Iris pigment epithelial cell (primary cell): ENCODE measurements at places on chromosomes 6 and 20.

DNA sequence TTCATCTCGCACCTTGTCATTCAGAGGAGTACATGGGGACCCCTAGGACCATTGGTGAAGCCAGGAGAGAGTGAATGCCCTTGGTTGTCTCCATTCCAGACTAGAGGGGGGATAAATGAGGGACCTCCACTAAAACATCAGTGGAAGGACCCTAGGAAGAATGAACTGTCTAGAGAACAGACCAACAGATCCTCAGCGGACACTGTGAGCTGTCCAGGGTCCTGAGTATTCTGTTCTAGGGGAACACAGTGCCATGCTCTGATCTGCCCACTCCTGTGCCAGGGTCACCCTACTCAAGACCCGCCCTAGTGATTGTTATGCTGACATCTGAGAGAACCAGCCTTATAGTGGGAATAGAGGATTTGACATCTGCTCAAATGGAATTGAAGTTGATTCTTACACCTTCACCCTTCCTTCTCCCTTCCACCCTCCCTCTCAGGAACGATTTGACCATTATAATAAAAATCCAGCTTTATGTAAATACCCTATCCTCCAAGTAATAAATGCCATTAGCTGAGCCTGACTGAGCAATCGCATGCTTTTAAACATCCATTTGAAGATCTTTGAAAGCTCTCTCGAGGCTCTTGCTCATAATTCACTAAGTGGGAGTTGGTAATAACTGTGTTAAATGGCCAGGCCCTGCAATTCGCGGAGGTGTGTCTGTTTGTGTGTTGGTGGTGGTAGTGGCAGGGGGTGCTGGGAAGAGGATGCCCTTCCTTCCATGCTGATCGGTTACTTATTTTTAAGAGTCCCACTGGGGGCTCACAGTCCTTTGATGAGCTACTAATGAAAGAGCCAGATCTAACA, 43.6 kb upstream of the SLC32A1 start:
- peak; percentile 28 for DNase-seq

DNA sequence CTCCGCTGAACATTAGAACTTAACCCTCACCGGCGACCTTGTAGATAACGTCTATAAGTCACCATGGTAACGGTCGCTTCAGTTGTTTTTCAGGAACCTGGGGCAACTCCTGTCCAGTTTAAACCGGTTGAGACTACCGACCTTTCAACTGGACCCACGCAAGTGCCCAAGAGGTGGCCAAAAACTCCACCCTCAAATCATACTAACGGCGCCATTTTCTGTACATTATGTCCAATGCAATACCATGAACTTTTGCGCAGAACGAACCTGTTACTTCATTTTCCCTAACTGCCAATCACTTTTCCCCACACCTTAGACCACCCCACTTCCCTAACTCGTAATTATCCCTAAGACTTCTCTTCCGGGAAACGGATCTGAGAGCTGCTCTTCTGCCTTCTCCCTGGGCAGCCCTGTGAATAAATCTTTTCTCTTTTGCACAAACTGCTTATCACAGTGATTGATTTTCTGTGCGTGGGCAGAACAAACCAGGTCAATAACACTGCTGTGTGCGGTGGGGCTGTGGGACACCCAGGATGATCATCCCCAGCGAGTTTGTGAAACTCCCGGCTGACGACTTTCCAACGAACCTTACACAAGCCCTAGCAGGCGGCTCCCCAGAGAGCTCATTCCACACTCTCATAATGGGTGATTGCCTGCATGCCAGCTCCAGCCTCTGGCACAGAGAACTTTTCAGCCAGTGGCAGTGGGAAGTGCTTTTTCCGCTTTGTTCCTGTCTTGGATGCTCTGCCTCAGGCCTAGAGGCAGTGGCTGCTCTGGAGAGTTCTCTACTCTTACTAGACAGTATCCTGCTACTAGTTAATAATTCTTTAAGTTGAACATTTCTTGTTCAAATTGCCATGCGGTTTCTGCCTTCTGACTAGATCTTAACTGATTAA, 28.6 kb downstream of the GPX5 start:
- DNase-seq = no peak

DNA sequence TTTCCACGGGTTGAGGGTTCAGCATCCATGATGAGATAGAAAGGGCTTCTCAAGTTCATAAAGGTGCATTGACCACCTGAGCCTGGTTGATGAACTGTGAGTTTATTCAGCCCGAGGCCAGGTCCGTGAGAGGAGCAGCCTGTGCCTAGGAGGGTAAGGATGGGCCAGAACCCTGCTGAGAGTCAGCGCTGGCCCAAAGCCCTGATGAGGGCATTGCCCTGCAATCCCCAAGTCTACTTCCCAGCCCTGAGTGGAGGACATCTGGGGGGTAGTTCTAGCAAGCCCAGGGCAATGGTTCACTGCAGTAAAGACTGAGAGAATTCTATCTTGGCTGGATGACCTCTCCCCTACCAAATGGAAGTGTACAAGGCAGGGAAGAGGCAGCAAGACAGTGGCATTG, 123.3 kb upstream of the NXT1 start:
- no peak for DNase-seq

DNA sequence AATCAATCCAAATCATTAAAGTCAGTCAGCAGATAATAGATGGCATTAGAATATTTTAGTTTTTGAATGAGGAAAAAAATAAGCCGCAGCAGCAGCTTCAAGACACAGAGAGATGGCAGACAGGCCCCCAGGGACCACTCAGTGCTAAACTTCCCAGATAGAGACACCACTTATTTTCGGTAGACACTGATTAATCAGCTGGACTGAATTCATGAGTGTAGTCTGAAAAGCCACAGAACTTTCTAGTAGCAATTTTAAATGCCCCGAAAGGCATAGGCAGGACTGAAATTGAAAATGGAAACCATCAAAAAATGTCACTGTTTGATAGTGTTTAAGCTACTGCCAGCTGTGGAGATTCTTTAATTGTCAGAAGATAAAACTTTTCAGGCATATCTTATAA, 3.1 kb upstream of the CLDN20 start:
- no peak for DNase-seq

DNA sequence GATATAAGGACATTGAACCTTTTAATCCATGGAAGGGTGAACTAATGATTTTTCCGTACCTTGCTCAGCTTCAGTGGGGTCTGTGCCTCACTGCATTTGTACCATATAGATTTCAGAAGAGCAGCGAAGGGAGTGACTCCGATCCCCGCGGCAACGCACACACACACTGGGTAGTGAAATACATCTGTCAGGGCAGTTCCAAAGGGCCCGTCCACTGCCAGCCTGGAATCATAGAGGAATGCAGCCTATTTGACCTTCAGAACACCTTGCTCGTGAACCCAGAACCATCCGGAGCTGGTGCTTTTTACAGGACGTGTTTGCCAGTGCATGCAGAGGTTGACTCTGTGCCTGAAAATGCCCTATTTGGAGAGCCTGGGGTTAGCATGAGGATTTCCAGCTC, 33.0 kb downstream of the NOX3 start:
- DNase-seq = no peak

- DNase-seq = no peak
These were observed 18.2 kb downstream of the VTA1 start for GRCh38 chr6:142165227-142165626.

DNA sequence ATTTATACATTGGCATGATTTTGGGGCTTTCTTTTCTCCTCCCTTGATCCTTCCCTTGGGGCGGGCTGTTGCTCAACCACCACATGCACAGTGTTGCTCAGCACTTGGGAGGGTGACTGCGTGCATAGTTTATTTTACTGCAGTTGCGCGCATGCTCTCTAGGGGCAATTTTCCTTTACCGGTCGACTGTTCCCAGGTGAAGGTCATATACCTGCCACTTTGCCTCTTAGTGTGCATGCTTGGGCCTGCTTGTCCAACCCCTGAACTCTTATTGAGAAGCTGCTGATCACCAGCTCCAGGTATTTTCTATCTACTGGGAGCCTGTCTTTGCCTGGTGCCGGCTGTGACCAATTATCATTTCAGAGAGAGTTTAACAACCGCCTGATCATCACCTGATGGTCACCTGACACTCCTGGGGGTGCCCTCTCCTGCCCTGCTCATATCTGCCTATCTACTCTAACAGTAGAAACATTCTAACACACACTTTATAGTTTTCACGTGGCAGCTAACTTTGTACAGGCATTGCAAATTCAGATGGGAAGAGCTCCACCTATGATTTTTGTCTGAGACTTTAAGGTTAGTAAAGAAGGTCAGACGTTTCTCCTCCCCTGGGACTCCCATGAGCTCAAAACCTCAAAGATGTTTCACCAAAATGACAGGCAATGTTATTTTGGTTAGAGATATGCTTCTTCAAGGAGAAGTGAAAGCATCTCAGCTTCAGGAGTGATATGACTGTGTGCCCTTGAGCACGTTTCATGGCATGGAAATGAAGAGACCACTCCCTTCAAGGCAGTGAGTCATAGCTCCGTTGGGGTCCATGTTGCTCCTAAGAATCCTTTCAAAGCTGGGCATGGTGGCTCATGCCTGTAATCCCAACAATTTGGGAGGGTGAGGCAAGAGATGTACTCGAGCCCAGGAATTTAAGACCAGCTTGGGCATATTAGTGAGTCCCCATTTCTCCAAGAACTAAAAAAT, 227.5 kb upstream of the MYLIP start:
- no peak for DNase-seq

- DNase-seq = peak; percentile 34
These were observed 29.2 kb downstream of the C6orf58 start for GRCh38 chr6:127606131-127606562.
